ENCODE measurements at places on chromosomes 4 and X. TPM values are rescaled to one million over a fixed set of nuclear protein-coding genes. Genes with fewer than 3 reads are reported as not detected.
A peak's percentile ranks its signal among the peaks of the same experiment; 100 is the strongest.

DNA sequence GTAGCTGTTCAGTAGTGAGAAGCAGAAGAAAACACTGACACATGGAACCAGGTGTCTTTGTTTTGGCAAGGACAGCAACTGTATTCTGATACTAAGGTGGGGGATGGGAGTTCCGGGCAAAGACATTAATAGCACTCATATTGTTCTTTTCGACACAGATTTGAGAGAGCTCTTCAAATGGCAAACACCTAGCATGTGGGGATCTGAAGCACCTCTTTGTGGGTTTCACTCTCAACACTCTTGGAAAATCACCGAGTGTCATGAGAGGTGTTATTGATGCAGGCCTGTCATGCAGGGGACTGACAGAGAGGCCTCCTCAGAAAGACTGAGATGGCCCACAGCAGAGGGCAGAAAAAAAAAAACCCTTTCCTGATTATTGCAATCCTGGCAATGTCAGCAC, 228.4 kb upstream of the VCX start:
- no peak for DNase-seq

- no peak for DNase-seq
Measured at GRCh38 chr4:56148428-56148827, 199.7 kb downstream of the CEP135 start.

Gene GAGE12E
- not detected for total RNA-seq

Gene FGFBP2
- 0.36 TPM for total RNA-seq

DNA sequence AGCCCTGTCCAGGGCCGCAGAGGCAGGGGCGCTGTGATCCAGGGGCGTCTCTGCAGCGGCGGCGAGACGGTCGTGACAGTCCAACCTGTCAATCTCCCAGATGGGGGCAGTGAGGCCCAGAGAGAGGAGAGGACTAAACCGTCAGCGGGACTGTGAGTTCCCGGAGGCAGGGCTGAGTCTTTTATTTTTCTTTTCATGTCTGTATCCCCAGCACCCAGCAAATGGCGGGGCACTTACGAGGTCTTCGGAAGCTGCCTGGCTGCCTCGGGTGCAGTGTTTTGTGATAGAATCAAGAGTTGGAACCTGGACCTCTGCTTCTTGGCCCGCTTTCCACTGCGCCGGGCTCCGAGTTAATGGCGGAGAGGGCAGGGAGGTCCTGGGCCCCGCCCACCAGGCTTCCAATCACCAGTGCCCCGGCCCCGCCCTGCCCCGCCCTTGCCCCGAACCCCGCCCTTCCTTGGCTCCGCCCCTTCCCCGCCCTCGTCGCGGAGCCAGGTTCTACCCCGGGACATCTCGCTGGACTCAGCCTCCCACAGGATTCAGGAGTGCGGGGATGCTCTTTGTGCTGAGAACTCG, 35.3 kb upstream of the GRPEL1 start:
- DNase-seq = peak; percentile 96

Gene TEX28
- not detected for total RNA-seq

DNA sequence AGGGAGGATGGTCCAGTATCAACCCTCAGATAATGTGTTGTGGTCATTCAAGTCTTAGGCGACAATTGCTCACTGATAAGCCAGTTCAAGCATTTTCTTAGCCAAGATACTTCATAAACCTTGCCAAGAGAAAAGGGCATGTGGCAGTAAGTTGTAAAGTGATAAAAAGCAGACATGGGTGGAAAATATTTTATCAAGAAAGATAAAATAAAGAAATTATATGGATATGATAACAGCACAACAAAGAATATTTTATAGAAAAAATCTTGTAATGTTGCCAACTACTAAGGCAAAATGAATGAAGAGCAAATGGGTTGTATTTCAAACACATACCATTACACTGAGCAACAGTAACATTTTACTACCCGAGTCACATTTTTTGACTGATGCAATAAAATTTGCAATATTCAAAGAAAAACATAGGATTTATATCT, 217.4 kb upstream of the PITX2 start:
- peak; percentile 85 for DNase-seq

Gene SLITRK4
- total RNA-seq = 0.29 TPM

- no peak for DNase-seq
Measured at GRCh38 chr4:149008415-149009025, 566.3 kb upstream of the NR3C2 start.

DNA sequence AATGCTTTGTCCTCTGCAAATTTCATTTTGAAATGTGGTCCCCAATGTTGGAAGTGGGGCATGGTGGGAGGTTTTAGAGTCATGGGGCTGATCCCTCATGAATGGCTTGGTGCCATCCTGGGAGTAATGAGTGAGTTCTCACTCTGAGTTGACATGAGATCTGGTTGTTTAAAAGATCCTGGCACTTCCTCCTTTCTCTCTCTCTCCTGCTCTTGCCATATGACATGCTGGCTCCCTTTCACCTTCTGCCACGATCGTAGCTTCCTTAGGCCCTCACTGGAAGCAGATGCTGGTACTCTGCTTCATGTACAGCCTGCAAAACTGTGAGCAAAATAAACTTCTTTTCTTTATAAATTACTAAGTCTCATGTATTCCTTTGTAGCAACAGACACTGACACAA, 262.0 kb downstream of the IL15 start:
- DNase-seq = no peak

Gene UPF3B
- total RNA-seq = 1.8 TPM

GRCh38 chrX:1416965-1417760, 25.2 kb upstream of the SLC25A6 start:
- no peak for DNase-seq

- no peak for DNase-seq
Measured at GRCh38 chr4:185344743-185345538, 50.8 kb downstream of the LRP2BP start.

DNA sequence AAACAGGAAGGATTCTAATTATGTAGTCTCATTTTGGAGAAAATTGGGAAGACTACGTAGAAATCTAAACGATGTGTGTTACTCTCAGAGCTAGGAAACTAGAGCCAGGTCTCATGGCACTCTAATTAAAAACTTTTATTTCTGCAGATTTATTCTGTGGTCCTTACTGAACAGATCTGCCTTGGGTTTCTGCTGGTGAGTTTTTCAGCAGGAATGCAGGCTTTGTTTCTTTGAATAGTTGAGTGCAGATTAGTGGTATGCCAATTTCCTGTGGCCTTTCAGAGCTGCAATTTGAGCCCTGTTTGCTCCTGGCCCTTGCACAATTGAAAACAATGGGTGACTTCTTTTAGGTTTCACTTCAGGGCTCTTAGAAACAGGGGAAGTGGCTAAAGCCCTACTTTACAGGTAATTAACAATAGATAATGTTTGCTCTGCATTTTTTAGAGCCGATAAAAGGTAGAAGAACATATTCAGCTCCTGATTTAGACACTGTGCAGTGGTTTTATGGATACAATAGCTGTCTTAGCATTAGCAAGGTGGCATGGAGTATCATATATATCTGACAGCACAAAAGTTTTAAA, 21.8 kb downstream of the SPRY1 start:
- DNase-seq = peak; percentile 94

Gene SPOCK3
- not detected for total RNA-seq

Data from osteoblast (primary cell).